Posterior cingulate gyrus (tissue), 11 donors: ENCODE measurements at places on chromosomes 2 and 18.

GRCh38 chr2:171319164-171319810 is 114.5 kb downstream of the METTL8 start:
- DNase-seq, result no peak

- DNase-seq, result no peak
These were observed 177.9 kb upstream of the SLC14A2 start for GRCh38 chr18:45437366-45437765.

- peak; percentile 86 for DNase-seq
These were observed 765.4 kb downstream of the MBD2 start for GRCh38 chr18:53458944-53459580.

DNA sequence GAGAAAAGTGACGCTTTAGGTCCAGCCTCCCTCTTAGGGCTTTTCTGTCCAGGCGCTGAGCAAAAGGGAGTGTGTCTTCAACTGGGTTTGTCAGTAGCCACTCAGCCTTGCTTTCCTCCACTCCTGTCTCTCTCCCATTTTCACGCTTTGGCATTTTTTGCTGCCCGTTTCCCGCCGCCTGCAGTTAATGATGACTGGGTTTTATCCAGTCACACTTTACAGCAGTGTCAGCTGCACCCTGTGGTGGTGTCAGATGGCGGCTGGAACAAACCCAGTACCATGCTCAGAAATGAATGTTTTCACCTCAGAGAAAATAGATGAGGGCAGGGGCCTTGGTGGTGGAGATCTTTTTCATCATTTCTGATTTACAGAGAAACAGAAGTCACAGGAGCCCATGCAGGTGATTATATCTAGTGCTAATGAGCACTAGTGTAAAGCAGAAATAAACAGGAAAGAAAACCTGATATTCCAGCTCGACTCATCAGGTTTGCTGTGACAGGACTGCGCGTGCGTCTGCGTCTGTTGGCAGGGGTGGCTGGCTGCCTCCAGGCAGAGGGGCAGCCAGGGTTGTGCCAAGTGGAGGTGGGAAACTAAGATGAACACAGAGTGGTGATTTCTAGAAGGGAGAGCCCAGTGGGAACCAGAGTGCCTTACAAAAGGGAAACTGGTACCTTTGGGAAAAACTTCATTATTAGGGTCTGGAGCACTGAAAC is 139.9 kb downstream of the TANC1 start:
- no peak for DNase-seq

GRCh38 chr2:55153584-55154299 is 78.4 kb downstream of the CLHC1 start:
- no peak for DNase-seq

DNA sequence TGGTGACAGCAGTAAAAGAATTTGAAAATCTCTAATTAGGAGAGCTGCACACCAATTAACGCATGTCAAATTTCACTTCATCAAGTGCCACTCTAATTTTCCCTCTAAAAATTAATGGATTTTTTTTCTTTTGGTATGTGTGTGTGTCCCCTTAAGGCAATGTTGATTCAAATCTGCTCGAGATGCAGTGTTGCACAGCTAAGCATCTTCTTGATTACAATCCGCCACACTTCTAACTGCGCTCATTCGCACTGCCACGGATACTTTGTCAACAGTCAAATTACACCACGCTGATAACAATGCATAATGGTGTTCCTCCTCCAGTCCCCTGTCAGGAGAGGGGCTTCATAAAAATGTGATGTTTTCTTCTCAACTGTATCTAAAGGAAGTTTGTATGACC is 261.4 kb downstream of the MEIS1 start:
- no peak for DNase-seq

DNA sequence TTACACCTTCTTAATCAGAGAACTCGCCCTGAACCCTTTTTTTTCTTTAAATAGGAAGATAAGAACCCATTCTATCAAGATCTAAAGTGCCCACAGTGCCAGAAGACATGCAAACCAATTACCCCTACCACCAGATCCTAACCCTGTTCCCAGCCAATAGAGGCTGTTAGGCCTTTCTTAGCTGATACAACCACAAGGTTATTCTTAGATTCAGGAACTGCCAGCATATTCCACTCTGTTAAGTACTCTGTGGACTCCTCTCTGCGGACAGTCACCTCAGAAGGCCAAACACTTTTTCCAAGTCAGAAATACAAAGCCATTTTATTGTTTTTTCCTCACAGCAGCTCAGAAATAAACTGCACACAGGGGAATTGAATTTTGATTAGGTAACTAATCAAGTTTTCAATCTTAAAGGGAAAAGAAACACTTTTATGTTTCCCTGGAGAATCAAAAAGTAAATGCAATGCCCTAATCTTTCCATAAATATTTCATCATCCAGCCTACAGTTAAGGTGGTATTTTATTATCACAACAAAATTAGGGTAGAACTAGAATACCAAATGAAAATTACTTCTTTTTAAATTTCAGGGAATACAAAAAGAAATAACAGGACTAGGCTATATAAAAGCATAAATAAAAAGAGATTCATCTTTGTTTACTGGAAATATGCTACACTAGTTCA is 111.4 kb downstream of the NBAS start:
- DNase-seq, result no peak

DNA sequence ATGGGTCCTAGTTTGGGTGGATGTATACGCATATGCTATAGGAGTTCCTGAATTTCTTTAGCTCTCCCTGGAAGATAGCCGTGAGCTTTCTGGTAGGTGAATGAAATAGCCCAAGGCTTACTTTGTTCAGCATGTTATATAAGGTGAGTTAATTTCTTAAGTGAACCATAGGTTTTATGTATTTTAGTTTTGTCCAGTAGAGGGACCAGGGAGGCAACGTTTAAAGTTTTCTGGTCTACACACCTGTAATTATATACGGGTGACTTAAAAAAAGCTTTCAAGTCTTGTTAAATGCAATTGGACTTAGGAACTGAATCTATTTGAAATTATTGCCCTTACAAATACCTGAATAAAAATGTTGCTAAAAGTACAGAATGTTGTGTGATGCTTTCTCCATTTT is 402.5 kb upstream of the DDX18 start:
- no peak for DNase-seq
